ENCODE measurements at places on chromosomes 1 and 21.

- DNase-seq = no peak
Observed at GRCh38 chr1:16013908-16014258, 4.0 kb downstream of the HSPB7 start.

GRCh38 chr1:151009206-151009587, 948 bp downstream of the PRUNE1 start:
- DNase-seq = no peak

DNA sequence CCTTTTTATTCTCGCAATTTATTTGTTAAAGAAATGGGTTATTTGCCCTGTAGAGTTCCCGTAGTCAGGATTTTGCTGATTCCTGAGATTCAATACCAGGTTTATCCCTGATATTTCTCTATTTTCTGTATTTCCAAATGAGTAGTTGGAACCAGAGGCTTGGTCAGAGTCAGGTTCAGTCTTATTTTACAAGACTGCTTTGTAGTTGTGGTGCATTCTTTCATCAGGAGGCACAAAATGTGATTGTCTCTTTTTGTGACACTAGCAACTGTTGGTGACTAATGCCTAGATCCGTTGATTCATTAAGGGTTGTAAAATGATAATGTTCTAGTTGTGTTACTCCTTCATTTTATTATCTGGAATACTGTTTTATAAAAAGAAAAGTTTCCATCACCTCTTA, 95.5 kb upstream of the TPTE start:
- no peak for DNase-seq

DNA sequence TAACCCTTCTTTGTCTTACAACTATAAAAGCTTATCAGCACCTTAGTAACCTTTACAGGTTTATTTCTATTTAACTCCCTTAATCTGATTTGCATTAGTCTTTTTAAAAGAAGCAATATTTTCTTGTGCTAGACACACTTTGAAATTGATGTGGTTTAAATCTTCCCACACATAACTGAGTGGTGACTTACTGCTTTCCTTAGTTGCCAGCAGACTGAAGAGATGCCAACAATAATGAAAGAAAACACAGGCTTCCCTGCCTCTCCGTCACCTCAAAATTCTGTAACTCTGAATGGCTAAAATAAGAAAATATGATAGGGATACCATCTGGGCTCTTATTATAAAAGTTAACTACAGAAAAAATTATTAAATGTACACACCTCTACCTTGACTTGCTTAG, 196.8 kb downstream of the PTBP2 start:
- no peak for DNase-seq

DNA sequence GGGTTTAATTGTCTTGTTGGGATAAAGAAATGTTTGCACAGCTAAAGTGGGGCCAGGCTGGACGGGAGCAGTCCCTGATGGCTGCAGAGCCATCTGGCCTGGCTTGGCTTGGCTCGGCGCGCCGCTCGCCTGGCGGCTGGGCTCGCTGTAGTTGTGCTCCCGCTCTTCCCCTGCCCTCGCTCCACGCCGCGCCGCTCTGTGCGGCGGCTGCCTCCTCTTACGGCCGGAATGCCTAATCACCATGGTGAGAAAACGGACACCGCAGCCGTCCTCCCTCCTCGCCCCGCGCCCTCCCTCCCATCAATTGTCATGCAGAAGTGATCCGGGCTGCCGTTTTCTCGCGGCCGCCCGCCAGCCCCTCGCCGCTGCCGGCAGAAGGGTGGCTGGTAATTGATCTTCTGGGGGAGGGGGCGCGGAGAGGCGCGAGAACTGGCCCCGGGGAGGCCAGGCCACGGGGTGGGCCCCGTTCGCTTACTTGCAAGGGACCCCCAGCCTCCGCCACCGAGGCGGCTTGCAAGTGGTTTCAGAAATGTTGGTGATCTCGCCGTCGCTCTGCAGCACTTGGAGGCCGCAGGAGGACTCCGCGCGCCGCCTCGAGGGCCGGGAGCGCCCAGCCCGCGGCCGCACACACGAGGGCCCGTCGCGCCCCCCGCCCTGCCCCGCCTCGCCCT, 12.4 kb downstream of the RNF220 start:
- DNase-seq = no peak

GRCh38 chr1:241715956-241716355, 63.9 kb downstream of the WDR64 start:
- DNase-seq = no peak

All from NB4 (cell line).